ENCODE measurements at places on chromosomes 3 and 15.

DNA sequence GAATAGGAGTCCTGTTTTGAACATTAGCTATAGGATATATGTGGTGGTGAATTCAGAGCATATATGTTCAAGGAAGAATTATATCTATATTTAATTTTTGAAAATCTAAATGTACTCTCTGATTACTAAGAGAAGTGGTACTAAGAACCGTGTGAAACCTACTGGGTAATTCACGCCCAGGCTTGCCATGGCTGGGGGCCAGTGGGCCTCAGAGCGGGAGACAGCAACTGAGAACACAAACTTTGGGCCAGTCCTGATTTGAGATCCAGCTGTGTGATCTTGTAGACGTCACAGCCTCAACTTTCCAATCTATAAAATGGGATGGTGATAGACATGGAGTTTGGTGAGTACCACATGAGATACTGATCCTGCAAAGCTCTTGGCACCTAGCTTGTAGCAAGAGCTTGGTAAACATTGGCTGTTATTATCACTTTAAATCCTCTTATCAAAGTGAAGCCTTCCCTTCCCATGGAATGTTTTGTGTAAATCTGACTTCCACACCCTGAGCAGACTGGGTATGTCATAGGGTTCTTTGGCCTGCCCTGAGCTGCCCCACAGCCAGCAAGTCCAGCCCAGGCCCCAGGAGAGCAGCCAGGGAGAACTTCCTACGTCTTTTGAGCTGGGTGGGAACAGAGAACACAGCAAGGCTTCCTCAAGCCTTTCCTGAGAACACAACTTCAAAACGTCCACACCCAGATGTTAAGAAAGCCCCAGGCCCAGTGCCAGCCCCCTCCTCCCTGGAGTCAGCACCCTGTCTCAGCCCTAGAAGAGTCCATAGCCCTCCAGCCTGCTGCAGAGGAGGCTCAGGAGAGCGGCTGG lies 8.2 kb upstream of the PAQR5 start:
- no peaks in the 10 kb centered on the region for H3K4me1 ChIP-seq
- DNase-seq, result no peak
- H3K27ac ChIP-seq, result no peak overlapping the region
- no peaks in the 10 kb centered on the region for H3K36me3 ChIP-seq
- H3K4me3 ChIP-seq, result no peak overlapping the region

- no peak overlapping the region for H3K27ac ChIP-seq
- H3K4me3 ChIP-seq, result no peak overlapping the region
- H3K4me1 ChIP-seq, result peaks cover 7% of the 10 kb centered on the region
Measured at GRCh38 chr15:45391746-45392583, 13.6 kb upstream of the GATM start.

DNA sequence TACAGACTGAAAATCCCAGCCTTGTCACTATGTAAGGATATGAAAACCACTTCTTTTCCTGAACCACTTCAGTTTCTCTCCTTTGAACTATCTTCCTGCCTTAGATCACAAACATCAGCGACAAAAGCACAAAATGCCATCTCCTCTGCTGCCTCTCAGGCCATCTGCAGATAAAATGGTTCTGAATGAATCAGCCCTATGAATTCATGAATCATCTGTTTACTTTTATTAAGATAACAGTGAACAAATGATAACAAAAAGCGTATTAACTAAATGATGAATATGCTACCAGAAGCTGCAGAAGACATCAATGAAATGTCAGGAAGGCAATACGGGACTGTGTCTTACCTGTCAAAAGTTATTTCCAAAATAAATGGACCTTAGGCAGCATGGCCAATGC lies 928.1 kb downstream of the ROBO1 start:
- no peak for DNase-seq
- no peak overlapping the region for H3K27ac ChIP-seq
- no peaks in the 10 kb centered on the region for H3K27me3 ChIP-seq

DNA sequence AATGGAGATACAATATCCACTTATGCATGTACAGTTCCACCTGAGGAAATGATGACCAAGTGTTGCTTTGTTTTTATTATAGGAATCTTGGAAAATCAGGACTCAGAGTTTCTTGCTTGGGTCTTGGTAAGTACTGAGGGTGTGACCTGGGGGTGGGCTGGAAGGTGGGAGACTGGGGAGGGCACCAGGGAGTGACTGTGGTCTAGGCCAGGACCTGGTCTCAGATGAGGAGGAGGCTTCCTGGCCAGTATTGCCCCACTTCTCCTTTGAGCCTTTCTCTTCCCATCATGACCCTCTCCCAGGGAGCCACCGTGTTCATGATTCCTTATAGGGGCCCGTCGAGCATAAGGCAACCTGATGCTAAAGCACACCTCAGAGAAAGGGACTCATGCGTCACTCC lies 133.4 kb downstream of the SSR3 start:
- H3K36me3 ChIP-seq, result no peaks in the 10 kb centered on the region
- no peak for DNase-seq
- peaks cover 3% of the 10 kb centered on the region for H3K27me3 ChIP-seq
- no peak overlapping the region for H3K4me3 ChIP-seq

GRCh38 chr3:47650294-47650693 lies 71.6 kb upstream of the CSPG5 start:
- peaks cover 12% of the 10 kb centered on the region for H3K36me3 ChIP-seq
- no peak overlapping the region for H3K27ac ChIP-seq
- no peak for DNase-seq
- H3K27me3 ChIP-seq, result no peaks in the 10 kb centered on the region
- no peaks in the 10 kb centered on the region for H3K4me1 ChIP-seq

- no peak for DNase-seq
- H3K4me1 ChIP-seq, result peaks cover 63% of the 10 kb centered on the region
- no peaks in the 10 kb centered on the region for H3K27me3 ChIP-seq
- peak overlapping the region; percentile 88 for H3K27ac ChIP-seq
Measured at GRCh38 chr3:195540027-195540426, 3.1 kb downstream of the PPP1R2 start.
